ENCODE measurements at places on chromosomes 7 and 10. TPM values are rescaled to one million over a fixed set of nuclear protein-coding genes. Genes with fewer than 3 reads are reported as not detected.
A peak's percentile ranks its signal among the peaks of the same experiment; 100 is the strongest.

DNA sequence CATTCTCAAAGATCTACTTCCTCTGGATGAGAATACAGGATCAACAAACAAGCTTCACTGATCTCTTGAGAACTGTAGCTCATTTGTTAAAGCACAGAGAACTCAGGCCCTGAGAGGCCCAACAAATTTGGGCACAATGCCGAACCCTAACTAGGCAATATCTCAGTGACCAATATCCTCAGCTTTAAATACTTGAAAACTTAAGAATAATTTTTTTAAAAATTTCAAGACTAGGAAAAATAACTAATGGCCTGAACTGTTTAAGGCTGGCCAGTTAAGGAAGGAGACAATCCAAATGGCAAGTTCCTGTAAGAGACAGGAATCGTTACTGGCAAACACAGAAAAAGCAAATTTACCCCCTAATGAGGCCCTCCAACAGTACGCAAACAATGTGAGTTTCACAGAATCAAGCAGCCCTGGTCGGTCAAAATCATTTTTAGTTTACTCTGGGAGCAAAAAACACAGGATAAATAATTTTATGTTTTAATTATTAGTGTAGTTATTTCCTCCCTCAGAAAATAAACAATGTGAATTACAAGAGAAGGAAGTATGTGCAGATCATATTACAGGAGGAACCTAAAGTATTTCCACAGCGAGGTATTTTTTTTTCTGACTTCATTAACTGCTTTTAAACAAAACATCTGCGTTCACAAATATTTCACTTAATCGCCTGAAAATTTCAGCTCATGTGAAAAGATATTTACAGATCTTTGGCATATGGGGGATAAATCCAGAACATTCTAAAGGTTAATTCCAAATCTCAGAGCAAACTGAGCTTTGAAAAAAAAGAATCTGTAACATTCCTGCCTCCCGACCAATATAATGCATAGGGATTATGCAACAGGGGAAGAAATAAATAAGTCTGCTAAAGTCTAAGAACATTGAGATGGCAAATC is 39.5 kb downstream of the NT5C2 start:
- no peak for DNase-seq

DNA sequence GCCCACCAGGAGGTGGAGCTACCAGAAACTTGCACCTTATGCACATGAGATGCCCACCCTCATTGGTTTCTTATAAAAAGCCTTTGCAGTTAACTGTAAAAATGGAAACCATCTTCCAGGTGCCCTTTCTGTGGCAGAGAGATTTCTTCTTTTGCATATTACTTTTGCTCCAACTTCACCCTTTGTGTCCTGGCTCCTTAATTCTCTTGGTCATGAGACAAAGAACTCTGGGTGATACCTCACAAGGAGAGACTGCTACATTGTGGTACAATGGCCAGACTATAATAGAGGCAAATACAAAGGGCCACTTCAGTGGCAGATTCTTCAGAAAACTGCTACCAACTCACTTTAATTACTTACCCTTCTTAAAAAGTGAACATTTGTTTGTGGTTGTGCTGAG is 76.4 kb upstream of the PTER start:
- no peak for DNase-seq

DNA sequence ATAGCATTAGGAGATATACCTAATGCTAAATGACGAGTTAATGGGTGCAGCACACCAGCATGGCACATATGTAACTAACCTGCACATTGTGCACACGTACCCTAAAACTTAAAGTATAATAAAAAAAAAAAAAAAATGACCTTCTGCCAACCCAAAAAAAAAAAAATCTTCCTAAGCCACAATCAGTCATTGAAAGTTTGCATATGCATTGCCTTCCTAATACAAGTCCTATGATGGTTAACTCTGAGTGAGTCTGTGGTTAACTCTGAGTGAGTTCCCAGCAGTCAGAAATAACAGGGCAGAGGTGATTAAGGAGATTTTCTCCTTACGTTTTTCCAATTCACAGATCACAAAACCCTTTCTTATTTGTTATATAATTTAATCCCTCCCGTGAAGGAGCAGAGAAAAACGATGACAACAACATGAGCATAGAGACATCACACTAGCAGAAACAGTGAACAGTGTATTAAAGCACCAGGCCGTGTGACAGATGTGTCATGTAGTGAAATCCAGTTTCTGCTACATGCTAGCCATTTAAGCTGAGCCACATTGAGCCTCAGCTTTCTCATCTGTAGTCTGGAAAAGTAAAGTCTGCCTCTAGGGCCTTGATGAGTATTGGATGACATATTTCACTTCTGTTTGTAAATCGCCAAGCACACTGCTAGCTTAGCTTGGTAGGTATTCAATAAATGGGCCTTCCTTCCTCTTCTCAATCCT is 7.4 kb upstream of the RNF148 start:
- no peak for DNase-seq

GRCh38 chr10:97508342-97508741 is 9.6 kb downstream of the UBTD1 start:
- DNase-seq: no peak

DNA sequence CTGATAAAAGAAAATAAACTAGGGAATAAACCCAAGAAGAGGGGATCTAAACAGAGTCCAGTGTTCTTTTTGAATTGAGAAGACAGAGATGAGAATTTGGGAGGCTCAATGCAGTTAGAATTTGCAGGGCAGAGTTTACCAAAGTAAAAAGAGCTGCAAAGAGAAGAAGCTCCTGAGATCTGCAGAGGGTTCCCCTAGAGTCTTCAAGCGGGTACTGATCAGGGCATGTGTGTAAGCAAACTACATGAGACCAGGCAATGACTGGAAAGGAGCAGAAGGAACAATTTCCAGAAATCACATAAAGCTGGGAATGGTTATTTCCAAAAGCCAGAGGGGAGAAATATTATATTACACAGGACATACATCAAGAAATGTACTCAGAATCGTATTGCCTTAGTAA is 58.1 kb upstream of the TES start:
- DNase-seq: no peak

The HUS1 gene
- 51.3 TPM for total RNA-seq

The WEE2 gene
- total RNA-seq: not detected

DNA sequence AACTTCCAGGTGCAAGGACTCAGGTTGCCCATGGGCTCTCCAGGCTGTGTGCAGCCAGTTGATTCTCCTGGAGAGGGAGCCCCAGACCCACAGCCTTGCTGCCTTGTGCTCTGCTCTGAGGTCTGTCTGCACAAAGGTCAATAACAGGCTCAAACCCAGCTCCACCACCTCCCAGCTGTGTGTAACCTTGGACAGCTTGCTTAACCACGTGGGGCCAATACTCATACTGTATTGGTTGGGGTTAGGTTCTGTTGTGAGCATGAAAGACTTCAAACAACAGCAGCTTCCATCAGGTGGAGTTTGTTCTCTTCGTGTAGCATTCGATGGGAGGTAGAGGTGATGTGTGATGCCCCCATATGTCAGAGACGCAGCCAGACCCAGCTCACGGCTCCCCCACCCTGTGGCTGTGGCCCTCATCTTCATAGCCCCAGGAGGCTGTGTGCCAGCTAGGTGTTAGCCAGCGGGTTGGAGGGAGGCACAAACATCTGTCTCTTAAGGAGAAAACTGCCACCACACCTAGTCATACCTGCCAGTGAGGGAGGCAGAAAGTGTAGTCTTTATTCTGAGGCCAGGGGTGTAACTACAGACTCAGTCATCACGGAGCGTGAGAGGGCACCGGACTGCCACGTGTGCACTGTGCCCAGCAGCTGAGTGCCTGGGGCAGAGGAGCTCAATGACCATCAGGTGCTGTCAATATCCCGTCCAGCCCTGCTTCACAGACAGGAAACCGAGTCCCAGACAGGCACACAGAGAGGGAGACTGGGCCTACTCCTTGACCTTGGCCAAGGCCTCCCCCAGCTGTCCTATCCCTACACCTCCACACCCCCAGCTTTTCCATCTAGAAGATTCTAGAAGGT is 8.1 kb upstream of the POLD2 start:
- DNase-seq: no peak

DNA sequence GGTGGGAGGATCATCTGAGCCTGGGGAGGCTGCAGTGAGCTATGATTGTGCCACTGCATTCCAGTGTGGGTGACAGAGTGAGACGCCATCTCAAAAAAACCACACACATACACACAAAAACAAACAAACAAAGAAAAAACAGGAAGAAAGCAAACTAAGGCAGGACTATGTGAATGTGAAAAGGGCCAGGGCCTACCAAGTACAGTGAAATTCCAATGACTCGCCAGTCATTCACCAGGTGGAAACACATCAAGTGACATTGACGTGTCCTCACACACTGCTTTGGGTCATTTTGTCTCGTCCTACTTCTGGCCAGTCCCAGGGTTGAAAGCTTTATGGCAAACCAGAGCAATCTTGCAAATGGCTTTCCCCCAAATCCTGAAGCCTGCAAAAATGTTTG is 79.9 kb downstream of the HIP1 start:
- DNase-seq: no peak

The CPA4 gene
- not detected for total RNA-seq

The SPDYE5 gene
- total RNA-seq: not detected

The EGFR gene
- 87.4 TPM for total RNA-seq

DNA sequence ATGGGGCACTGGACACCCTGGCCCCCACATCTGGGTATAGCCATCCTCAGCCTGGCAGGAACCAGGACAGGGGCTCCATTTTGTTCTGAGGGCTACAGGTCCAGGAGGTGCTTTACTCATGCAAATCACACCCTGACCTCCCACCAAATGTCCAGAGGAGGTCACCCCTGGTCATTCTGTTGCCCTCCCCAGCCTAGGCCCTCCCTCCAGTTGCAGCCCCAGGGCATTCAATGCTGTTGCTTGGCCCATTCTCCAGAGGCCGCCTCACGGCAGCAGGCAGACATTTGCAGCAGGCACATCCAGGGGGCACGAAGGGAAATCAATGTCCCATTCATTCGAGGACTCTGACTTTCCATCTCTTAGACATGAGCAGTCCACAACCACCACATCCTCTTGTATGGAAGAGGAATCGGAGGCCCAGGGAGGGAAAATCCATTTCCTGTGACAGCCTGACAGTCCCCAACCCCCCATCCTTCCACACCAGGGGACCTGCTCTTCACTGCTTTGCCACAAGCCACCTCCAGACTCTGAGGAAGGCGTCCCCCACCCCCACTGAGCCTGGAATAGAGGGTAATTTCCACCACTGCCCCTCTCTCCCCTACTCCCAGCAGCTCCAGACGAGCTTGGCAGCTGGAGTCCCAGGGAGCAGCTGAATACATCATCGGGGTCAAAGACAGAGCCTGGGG is 76.2 kb upstream of the UNC5B start:
- no peak for DNase-seq

The AGAP9 gene
- 17.6 TPM for total RNA-seq

GRCh38 chr7:100210805-100211204 is 8.9 kb upstream of the PVRIG start:
- DNase-seq: no peak

GRCh38 chr10:69232736-69233480 is 12.8 kb downstream of the HKDC1 start:
- no peak for DNase-seq

DNA sequence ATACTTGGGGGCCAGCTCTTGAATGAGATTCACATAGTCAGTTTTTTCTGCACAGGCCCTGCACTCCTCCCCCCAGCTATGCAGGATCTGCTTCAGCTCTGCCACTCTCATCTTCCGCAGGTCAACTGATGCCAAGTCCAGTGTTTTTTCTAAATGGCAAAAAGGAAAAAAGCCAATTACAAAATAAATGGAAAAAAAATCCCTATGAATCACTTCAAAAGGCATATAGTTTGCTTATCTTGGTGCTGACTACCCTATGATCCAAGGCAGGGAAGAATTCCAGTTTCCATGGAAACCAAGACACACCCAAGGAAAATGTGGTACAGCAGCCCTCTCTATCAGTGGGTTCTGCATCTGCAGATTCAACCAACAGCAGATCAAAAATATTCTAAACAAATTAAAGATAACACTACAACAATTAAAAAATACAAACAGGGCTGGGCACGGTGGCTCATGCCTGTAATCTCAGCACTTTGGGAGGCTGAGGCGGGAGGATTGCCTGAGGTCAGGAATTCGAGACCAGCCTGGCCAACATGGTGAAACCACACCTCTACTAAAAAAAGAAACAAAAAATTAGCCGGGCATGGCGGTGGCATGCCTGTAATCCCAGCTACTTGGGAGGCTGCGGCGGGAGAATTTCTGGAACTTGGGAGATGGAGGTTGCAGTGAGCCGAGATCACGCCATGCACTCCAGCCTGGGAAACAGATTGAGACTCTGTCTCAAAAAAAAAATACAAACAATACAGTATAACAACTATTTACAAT is 17.6 kb downstream of the CDNF start:
- DNase-seq: peak; percentile 15

The OPALIN gene
- total RNA-seq: not detected

- DNase-seq: no peak
Measured at GRCh38 chr7:7504910-7505704, 30.6 kb downstream of the COL28A1 start.

- no peak for DNase-seq
Measured at GRCh38 chr7:46015107-46015868, 94.2 kb upstream of the IGFBP3 start.

- no peak for DNase-seq
Measured at GRCh38 chr10:65196111-65196510, 1674.9 kb downstream of the REEP3 start.

The STEAP1B gene
- total RNA-seq: 2.6 TPM

- no peak for DNase-seq
Measured at GRCh38 chr7:23458044-23458443, 12.2 kb downstream of the IGF2BP3 start.

DNA sequence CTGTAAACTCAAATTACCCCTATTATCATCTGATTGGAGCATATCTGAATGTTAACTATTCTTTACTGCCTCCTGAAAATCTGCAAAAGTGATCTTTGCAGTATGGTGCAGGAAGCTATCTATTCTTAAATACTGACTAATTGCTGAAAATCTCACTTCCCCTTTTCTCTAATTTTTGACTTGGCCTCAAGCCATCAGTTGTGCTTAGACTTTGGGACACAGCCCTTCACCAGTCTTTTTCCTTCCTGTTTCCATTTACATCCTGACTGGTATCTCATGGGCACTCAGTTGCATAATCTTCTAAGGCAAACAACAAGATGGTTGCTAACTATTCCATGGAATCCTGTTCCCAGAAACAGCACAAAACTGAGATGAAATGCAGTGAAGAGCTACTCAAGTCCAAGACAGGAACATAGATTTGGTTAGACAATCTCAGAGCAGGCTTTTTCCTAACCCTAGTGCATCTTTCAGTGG is 228.5 kb downstream of the SORCS1 start:
- no peak for DNase-seq

GRCh38 chr7:137619181-137619580 is 227.6 kb downstream of the DGKI start:
- DNase-seq: no peak
